NK-92 treated with Interleukin-12 subunit alpha and Interleukin-12 subunit beta, amount 100 ng/mL, for 24 hours (cell line): ENCODE measurements at places on chromosomes 16 and 17.

GRCh38 chr16:62940569-62940968 is 904.3 kb upstream of the CDH8 start:
- no peak for DNase-seq

- no peak for DNase-seq
These were observed 28.1 kb upstream of the MAPK3 start for GRCh38 chr16:30151091-30151490.

GRCh38 chr17:18191236-18191667 is 7.6 kb downstream of the ALKBH5 start:
- DNase-seq = no peak

- DNase-seq = no peak
These were observed 9.3 kb upstream of the TNFRSF17 start for GRCh38 chr16:11955713-11956123.

DNA sequence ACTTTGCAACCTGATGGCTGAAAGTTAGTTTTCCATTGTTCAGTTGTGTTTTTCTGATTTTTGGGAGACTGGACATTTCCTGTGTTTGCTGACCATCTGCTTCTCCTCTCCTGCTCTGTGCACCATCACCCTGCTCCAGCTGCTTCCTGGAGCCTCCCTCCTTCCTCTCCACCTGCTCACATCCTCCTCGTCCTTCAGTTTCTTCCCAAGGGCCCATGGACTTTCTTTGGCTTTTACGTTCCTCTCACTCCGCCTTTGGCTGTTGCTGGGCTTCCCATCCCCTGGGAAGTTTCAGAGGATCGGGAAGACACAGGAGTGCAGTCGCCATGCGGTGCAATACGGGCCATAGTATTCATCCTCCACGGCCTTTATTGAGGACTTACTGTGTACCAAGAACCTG is 61.6 kb downstream of the TNFRSF13B start:
- no peak for DNase-seq

DNA sequence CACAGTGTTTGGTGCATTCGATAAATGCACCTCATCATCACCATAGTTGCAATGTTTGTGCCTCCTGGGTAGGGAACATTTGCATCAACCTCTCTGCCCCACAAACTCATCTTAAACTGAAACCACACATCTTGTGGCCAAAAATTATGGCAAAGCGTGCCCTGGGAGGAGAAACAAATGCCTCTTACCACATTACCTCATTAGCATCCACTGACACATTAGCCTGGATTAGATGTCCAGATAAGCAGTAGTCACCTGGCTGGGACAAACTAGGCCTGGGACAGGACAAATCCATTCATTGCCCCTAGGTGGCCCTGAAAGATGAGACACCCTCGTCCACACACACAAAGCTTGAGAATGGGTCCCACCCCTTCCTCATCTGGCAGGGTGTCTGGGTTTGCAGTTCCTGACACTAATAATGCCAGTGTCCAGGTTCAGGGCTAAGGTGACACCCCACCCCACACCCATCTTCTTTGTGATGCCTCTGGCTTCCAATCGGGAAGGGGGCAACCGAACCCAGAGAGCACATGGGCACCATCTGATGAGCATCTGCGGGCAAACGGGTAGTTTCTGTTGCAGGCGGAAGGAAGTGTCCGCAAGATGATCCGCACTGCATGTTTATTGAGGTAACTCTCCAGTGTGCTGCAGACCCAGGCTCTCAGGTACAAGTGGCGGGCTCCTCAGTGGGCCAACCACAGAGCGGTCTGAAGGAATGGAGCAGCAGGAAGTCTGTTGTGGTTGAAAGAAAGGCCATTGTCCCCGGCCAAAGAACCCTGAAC is 8.6 kb downstream of the XYLT1 start:
- DNase-seq = peak; percentile 65
